ENCODE measurements at places on chromosomes 3 and 15.
A peak's percentile ranks its signal among the peaks of the same experiment; 100 is the strongest.

GRCh38 chr3:2098398-2099027, at the start of gene CNTN4:
Gene CNTN4, plus strand, starts transcription at chr3:2098866.
- DNase-seq: peak; percentile 89

DNA sequence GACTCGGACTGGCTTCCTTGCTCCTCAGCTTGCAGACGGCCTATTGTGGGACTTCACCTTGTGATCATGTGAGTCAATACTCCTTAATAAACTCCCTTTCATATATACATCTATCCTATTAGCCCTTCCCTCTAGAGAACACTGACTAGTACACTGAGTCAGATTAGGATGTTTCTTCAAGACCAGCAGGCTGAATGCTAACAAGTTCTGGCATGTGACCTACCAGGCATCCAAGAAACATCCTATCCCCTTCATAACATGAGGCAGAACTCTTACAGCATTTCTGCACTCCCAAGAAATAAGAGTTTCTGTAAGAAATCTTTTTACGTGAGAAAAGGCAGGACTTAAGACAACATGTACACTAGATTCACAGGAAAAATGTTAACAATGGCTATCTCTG, 9.3 kb downstream of the CFAP92 start:
- DNase-seq: no peak

- DNase-seq: no peak
Observed at GRCh38 chr15:79195239-79195638, 87.3 kb upstream of the ANKRD34C start.

DNA sequence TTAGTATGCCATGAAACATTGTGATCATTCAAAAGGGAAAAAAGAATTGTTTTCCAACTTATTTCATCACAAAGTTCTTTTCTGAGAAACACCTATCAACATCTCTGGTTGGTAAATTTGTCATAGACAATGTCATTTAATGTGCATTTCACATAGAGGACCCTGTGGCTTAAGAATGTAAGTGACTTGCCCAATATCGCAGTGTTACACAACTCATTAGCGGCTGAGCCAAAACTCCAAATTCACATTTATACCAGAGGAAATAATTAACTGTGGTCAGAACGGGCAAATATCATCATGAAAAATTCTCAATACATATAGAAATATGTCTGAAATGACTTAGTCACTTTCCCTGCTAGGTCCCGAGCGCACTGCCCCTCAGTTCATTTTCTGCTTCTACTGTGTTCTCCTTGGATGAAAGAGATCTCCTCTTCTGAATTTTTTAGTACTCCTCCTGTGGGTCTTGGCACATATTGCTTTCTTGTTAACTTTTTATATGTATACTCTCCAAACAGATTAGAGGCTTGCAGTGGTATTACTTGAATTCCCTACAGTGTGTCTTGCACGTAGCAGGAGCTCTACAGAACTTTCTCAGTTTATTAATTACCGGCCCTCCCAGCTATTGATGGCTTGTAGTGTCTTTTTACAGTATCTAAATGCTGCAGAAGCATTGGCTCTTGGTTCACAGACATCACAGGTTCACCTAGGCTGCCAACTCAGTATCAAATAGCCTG, 33.1 kb downstream of the PTX3 start:
- no peak for DNase-seq

- DNase-seq: no peak
Observed at GRCh38 chr3:105767216-105767615, 101.6 kb downstream of the CBLB start.

DNA sequence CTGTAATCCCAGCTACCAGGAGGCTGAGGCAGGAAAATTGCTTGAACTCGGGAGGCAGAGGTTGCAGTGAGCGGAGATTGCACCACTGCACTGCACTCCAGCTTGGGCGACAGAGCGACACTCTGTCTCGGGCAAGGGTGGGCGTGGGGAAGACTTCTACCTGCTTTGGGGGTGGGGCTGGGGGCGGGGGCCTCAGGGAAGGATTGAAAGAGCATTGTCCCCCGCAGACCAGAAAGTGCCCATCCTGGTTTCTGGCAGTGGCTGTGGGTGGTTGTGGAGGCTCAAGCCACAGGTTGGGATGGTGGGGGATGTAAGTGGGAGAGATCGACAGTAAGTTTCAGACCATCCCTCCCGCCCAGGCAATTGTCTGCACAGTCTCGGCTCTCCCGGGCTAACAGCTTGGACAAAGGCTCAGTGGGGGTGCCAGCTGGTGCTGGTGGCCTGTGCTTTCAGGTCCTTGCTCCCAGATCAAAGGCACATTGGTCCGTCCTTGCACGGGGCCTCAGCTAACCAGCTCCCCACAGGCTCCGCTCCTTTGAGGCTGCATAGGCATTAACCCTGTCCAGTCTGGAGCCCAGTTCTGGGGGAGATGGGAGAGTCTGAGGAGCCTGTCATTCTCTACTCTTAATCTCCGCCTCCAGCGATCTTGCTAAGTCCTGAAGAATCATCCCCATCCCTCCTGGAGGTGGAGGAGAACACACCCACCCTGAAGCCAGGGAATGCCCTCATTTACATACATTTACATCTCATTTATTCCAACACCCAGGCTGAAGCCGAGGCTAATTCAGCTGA, 8.6 kb downstream of the SCN5A start:
- no peak for DNase-seq

DNA sequence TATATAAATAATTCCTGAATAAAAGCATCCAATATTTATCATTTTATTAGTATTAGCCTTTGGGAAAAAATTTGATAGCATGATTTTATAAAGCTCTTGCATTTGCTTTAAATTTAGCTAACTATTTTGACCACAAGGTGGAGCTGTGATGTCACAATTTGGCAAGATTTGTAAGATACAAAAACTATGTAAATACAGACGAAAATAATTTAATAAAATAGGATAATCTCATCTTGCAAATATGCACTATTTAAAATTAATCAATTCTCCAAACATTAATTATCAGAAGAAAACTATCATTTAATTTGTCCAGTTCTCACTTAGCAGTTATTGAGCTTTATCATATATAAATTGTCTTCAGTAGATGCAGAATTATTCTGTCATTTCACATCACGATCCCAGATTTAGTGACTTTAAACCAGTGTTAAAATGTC, 95.4 kb downstream of the PLOD2 start:
- no peak for DNase-seq

DNA sequence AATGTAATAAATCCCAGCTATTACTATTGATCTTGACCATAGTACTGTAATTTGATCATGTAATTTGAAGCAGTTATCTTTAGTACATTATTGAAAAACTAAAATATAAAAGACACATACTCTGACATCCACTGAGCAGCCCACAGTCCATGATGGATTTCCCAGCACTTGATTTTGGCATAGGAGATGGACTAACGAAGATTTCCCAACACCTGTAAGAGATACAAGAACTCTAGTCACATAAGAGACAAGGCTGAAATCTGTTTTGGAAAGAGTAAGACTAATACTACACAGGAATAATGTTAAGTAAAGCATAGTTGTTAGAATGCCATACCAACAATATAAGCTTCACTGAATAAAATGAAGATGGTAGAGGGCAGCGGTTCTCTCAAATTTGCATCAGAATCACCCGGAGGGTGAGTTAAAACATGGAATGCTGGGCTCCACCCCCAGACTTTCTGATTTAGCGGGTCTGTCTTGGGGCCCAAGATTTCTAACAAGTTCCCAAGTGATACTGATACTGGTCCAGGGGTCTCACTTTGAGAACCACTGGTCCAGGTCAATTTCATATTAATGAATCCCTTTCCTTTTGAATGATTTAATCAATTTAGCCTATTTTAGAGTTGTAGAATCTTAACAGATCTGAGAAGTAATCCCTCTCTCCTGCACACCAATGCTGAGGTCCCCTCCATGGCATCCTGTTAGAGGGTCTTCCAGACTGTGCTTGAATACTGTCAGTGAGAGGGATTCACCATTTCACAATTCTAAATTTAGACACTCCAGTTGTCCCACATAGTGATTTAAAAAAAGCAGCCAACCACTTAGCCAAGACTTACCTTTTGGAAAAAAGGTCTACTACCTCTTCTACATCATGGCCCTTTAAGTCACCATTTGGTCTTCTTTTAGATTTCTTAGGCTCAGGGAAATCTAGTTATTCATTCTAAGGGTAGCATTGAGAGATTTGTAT, 11.5 kb downstream of the RABL3 start:
- no peak for DNase-seq

DNA sequence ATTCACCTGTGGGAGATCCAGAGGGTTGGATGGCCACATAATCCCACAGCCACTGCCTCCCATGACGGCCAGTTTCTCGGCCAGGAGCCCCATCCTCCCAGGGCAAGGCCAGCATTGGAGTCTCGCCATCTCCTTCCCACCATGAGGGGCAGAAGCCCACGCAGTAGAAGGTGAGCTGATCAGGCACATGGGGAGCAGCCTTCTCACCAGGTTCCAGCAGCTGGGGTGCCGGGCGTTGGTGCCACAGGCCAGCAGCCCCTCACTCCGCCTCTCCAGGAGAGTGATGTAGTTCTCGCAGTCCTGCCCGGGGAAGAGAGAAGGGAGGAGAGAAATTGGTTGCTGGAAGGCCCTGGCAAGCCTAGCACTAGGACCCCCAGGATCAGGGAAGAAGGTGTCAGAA, 16.1 kb downstream of the SEMA7A start:
- no peak for DNase-seq

DNA sequence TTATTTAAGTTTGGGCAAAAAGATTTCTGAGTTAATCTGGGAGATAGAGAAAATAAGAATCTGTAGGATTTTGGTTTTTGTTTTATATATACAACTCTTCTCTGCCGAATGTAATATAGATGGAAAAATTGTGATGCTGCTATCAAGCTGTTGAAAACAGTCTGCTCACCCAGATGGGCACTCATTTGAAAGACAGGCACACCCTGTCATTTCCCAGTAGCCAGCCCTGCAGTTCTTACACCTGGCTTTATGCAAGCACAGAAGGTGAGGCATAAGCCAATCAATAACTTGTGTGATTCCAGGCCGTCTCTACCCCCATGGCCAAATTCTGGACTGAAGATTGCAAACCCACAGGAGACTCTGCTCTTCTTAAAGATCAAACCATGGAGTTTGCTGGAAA, 27.1 kb upstream of the PTX3 start:
- no peak for DNase-seq

DNA sequence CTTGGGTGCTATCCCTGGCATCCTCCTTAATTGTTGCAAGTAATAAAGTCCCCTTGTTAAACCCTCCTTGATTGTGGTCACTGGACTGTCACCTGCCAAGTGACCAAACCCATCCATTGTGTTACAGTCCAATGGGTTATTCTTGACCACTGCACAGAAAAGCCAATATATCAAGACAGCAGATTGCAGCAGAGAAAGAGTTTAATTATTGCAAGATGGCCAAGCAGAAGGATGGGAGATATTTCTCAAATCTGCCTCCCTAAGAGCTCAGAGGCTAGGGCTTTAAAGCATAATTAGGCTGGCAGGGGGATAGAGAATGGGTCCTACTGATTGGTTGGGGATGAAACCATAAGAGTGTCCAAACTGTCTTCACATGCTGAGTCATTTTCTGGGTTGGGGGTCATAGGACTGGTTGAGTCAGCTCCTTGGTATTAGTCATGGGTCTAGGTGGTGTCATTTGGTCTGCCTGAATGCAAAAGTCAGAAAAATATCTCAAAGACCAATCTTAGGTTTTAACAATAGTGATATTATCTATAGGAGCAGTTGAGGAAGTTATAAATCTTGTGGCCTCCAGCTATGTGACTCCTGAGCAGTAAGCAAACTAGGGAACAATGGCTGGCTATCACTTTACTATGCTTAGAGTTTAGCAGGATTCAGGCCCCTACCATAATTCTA, 19.1 kb upstream of the XYLB start:
- no peak for DNase-seq

DNA sequence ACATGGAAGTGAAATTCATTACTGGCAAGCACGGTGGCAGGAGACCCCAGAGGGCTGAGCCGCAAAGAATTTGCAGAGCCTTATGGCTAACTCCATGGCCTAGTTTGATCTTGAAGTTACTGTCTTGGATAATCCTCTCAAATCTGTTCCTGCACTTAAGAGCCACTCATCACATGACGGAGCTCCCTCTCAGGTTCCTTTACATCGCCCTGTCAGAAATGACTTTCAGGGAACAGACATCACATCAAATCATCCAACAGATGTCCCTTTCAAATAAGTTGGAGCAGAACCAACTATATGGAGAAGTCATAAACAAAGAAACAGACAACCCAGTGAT, 328.8 kb upstream of the THBS1 start:
- no peak for DNase-seq

DNA sequence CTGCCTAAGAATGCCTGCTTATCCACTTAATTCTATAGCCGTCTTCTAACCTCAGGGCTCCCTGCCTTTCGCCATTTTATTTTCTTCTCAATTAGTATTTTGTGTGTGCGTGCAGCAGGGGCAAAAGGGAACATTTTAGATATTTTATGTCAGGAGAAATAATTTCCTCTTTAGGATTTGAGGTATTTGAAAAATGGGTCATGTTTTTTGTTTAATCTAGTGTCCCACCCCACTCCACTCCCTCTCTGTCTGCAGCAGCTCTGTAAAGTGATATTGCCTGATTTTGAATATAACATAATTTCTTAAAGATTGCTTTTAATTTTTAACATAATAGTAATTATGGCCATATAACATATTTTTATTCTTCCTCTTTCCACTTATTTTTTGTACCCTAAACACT, 593.2 kb upstream of the DPPA4 start:
- DNase-seq: no peak

GRCh38 chr3:132380920-132381319, 36.4 kb upstream of the DNAJC13 start:
- no peak for DNase-seq

DNA sequence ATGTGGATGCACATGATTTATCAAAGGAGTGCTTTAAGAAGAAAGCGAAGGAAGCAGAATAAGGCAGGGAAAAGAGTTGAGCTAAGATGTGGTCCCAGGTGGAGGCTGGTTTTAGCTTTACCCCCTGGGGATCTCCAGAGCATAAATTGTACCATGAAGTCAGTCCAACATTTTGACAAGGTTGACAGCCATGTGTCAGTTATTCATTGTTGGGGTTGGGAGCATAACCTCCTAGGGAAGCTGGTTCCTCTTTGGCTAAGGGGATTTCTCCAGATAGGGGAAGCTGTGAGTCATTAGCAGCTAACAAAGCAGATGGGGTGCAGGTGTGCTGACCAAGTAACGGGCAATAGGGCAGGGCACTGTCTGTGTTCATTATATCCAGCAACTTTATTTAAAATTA, 123.7 kb upstream of the IGSF10 start:
- no peak for DNase-seq

DNA sequence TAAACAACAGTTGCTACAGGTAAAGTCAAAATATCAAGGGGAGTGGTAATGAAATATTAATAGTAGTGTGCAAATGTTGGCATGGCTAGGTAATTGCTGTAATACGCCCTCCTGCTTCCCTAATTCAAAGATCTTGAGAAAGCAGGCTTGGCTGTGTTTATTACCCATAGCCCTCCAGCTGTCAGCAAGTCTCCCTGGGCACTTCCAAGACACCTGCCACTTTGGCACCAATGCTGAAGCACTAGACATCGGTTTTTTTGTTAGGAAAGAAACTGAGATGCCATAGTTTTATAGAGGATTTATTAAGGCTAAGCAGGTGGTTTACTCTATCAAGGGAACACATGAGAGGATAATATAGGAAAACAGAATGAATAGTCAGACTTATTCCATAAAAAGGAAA, 64.4 kb downstream of the P2RY1 start:
- no peak for DNase-seq

GRCh38 chr3:33035596-33035995, 61.4 kb downstream of the GLB1 start:
- no peak for DNase-seq

Measured in left forelimb (tissue), 1 donor.